ENCODE measurements at places on chromosomes 5 and 9. TPM values are rescaled to one million over a fixed set of nuclear protein-coding genes. Genes with fewer than 3 reads are reported as not detected.

RASGEF1C gene
- total RNA-seq: 0.51 TPM

CSF2 gene
- not detected for total RNA-seq

ABO gene
- total RNA-seq: 10.3 TPM

IFNK gene
- total RNA-seq: not detected

ZFR gene
- 78.6 TPM for total RNA-seq

OR13C3 gene
- not detected for total RNA-seq

WDR38 gene
- total RNA-seq: not detected

FOXD4 gene
- total RNA-seq: 0.50 TPM

DNA sequence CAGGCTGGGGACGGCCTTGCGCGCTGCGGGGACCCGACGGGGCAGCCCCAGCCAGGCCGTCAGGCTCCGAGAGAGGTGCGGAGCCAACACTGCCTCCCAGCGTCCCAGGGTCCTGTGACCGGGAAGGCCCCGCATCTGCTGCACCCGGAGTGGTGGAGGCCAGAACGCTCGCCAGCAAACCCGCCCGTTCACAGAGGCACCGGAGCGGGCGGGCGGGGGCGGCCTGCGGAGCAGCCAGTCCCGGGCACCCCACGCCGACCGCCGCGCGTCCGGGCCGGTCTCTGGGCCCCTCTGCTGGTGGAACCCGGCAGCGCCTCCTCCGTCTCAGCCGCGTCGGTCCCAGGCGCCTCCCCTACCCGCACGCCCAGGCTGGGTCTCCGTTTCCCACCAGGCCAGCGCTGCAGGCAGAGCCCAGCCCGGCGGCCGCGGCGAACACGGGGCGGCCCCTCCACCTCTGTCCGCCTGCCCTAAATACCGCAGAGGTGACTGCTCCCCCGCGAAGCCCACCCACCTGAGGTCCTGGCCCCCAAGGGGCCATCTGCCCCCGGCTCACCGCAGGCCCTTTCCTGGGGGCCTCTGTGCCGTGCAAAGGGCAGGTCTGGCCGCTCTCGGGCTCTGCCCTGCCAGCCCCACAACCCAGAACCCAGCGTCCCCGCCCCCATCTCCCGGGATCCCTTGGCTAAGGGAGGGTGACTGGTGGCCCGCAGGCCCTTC, 15.9 kb downstream of the EXD3 start:
- peak; percentile 81 for DNase-seq

DNA sequence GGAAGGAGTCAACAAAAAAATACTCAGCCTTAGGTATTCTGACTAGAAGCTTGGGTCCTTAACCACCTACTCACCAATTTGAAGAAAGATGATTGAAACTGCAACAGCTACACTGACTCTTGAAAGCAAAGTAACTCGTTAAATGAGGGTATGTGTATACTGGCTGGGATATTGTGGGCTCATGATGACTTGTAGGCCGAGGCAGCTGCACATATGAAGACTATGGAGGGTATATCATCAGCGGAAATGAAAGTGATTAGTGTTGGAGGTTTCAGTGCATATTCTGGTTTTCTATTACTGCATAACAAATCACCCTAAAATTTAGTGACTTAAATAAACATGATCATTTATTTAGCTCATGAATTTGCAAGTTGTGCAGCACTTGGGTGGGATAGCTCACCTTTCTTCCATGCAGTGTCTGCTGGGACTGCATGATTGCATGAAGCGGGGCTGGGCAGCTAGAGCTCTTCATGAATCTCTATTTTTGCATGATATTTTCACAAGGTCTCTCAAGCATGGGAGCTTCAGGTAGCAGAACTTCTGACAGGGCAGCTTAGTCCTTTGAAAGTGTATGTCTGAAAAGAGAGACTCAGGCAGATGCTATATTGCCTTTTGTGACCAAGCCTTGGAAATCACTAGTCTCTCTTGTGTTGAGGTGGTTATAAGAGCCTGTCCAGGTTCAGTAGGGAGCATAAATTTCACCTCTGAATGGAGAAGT, 96.1 kb upstream of the CDKN2B start:
- DNase-seq: no peak

- no peak for DNase-seq
These were observed 54.5 kb upstream of the GARNL3 start for GRCh38 chr9:127209948-127210640.

GRCh38 chr5:142584891-142585290, 101.0 kb downstream of the FGF1 start:
- no peak for DNase-seq

DNA sequence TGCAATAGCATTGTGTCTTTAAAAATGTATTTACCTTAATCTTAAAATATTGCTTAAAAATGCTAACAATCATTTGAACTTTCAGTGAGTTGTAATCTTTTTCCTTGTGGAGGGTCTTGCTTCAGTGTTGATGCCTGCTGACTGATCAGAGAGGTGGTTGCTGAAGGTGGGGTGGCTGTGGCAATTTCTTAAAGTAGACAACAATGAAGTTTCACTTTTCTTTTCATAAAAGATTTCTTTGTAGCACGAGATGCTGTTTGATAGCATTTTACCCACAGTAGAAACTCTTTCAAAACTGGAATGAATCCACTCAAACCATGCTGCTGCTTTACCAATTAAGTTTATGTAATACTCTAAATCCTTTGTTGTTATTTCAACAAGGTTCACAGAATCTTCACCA, 50.8 kb downstream of the NR3C1 start:
- DNase-seq: no peak

GRCh38 chr5:170223360-170223759, 9.4 kb upstream of the C5orf58 start:
- no peak for DNase-seq

GRCh38 chr5:133612249-133612860, at the start of gene FSTL4:
Gene FSTL4, minus strand, starts transcription at chr5:133612541.
- DNase-seq: peak; percentile 57

- no peak for DNase-seq
These were observed 6.6 kb upstream of the RNF20 start for GRCh38 chr9:101527066-101527465.

DNA sequence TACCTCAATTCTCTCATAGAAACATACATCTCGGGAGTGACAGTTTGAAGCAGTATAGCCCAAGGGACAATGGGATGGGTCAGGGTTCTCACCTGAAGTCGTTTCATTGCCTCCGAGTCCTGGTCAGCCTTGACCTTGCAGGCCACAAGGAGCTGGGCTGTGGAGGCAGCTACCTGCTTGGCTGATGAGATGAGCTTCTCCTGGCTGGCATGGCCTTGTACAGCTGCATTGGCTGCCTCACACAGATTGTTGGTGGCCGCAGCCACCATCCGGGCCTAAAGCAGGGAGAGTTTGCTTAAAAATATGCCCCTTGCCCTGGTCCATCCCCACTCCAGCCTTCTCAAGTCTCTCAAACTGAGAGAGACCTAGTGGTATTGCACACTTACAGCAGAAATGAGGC, 8.5 kb upstream of the TPM2 start:
- no peak for DNase-seq

DNA sequence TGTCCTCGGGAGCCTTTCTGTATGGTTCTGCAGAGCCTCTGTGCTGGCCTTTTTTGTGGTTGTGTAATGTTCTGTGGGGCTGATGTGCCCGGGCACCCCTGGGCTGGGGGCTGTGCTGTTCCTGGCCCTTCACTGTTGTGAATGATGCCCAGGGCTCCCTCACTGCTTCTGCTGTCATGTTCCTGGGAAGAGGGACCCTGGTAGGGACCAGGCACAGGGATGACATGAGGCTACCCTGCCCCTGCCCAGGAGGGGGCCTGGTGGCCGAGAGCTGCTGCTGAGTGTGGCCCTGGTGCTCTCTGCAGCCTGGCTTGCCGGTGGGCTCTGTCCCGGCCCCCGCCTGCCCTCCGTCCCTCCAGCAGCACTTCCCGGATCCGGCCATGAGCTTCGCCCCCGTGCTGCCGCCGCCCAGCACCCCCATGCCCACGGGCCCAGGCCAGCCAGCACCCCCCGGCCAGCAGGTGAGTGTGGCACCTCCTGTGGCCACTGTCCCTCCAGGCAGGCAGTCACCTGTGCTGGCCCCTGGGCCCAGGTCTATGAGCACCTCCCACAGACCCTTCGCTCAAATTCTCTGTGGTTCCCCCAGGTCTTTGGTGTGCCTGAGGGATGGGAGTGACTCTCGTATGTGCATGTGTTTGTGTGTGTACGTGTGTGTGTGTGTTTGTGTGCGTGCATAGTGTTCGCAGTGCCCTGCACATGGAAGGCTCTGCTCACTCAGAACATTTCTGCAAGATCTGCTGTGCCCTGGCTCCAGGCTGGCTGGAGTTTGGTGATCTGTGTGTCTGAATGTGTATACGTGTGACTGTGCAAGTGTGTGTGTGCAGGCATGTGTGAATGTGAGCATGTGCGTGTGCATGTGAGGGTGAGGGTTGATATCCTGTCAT, 72.3 kb downstream of the WNK2 start:
- DNase-seq: no peak

- no peak for DNase-seq
These were observed 104.2 kb downstream of the MEF2C start for GRCh38 chr5:88778736-88779135.

DNA sequence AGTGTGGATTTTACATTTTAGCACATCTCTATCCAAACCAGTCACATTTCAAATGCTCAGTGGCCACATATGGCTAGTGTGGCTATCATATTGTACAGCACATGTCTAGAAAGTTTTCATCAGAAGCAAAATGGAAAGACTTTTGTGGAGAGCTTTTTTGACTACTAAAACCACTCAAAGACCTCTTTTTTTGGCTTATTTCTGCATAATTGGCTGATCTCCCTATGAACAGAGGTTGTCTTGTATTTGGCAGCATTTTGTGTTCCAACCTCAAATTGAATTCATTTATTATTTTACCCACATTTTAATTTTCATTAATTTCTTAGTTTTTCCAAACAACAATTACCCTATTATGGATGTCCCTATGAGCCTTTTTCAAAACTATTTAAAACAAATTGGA, 395.7 kb downstream of the TLE1 start:
- no peak for DNase-seq

Data from progenitor cell of endocrine pancreas (in vitro differentiated cells).